MCF 10A (cell line): ENCODE measurements at places on chromosomes 7 and 10. TPM values are rescaled to one million over a fixed set of nuclear protein-coding genes. Genes with fewer than 3 reads are reported as not detected.

BTAF1 gene
- total RNA-seq, result 35.5 and 37.0 TPM in 2 replicates

GRCh38 chr10:121511943-121512342 is 86.3 kb downstream of the FGFR2 start:
- no peak for DNase-seq

DNA sequence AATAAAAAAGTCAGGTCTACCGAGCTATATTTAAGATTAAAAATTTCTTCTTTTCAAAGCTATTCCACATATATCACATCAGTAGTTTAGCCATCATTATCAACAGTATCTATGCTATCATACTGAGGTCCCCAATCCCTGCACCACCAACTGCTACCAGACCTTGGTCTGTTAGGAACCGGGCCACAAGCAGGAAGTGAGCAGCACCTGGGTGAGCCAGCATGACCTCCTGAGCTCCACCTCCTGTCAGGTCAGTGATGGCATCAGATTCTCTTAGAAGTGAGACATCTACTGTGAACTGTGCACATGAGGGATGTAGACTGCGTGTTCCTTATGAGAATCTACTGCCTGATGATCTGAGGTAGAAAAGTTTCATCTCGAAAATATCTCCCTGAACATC is 632.1 kb upstream of the KCND2 start:
- DNase-seq, result no peak

- no peak for DNase-seq
Observed at GRCh38 chr7:22849172-22849571, 26.5 kb upstream of the TOMM7 start.

DNA sequence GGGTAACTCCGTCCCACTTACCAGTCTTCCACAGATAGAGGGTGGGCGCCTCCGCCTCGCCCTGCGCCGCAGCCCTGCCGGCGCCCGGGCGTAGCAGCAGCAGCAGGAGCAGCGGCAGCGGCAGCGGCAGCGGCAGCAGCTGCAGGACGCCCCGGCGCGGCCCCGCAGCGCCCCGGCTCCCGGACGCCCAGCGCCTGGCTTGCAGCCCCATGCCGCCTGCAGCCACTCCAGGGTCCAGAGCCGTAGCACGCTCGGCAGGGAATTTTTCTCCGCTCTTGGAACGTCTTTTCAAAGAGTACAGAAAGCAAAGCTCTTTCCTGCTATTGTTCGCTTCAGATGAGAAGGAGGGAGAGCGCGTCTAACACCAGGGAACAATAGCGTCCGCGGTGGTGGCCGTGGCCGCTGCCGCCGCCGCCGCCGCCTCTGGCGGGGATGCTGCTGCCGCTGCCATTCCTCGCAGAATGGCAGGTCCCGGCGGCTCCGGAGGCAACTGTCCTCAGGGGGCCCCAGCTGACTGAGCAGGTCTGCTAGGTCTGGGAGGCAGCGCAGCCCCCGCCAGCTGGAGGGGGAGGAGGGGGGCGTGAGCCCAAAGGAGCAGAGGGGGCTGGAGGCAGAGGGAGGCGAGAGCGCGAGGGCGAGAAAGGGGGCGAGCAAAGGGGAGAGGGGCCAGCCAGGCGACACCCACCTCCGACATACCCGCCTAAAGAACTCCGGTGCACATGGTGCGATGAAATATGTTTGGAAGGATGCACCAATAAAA is at the start of gene THSD7A:
TSS of gene THSD7A (minus strand) at position 463 of the 760 bp plus-strand sequence. CDS start at position 211, 252 bp downstream.
- peak; percentile 18 for DNase-seq

HHEX gene
- total RNA-seq, result 0.19 and 0.54 TPM in 2 replicates

GRCh38 chr7:38681882-38682281 is 50.7 kb upstream of the AMPH start:
- no peak for DNase-seq

DNA sequence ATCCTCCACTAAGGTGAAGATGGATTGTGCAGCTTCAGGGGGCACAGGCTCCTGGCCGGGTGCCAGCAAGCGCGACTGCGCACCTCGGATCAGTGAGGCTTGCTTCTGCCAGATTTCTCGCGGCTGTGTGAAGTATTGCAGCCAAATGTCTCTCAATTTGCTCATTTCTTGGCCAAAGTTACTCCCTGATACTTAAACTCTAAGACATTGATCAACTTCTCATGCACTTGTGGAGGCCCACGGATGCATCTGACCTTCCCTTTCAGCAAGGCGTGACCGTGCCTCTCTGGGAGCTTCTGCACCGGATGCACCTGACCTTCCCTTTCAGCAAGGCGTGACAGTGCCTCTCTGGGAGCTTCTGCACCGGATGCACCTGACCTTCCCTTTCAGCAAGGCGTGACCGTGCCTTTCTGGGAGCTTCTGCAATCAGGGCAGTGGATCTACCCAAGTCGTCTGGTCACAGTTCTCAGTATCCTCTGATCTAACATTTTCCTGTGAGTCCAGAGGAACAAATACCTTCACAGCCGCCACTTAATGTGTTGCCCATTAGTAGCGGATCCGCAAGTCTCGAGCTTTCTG is 248.3 kb downstream of the ADARB2 start:
- no peak for DNase-seq

RBAK gene
- total RNA-seq, result 14.4 and 14.6 TPM in 2 replicates

- no peak for DNase-seq
Observed at GRCh38 chr10:112421731-112422130, 25.0 kb downstream of the ZDHHC6 start.

AGK gene
- total RNA-seq, result 35.4 and 41.4 TPM in 2 replicates

RAPGEF5 gene
- 1.9 TPM in 2 replicates for total RNA-seq

GRCh38 chr10:133528845-133529575 is 1.8 kb downstream of the CYP2E1 start:
- DNase-seq, result no peak

- no peak for DNase-seq
Observed at GRCh38 chr10:24469993-24470392, 253.7 kb downstream of the ARHGAP21 start.

HOXA3 gene
- 8.2 and 14.0 TPM in 2 replicates for total RNA-seq

DNA sequence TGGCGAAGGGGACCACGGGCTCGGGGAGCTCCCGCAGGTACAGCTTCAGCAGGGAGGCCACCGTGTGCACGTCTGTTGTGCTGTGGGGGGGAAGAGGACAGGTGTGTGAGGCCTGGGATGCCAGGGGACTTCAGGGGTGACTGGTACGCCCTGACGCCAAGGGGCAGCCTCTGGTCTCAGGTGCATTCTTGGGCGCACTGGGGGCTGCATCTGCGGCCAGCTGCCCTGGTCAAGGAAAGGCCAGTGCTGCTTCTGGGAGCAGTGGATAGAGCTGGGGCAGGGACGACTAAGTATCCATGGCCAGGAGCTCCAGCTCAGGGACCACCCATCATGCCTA is 148.5 kb downstream of the MAPK8 start:
- DNase-seq, result no peak

- DNase-seq, result peak; percentile 74
Observed at GRCh38 chr10:70461397-70462348, 16.9 kb upstream of the PALD1 start.

BAMBI gene
- 21.2 and 31.6 TPM in 2 replicates for total RNA-seq

IL2RA gene
- total RNA-seq, result not detected in 2 replicates

DNA sequence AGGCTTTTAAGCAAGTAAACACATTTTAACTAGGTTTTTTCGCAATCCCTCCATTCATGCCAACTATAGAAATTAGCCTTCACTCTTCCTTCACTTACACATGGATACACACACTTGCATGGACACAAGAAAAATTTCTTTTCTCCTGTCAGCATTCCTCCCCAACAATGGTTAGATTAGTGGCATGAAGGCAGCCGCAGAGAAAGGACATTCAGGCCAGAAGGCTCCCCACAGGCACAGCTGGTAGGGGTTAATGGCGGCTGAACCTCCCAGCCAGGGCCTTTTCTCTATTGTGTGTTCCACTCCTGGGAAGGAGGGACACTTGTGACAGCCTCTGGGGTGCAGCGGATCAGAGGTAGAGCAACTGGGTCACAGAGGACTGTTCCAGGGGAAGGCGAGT is 255.0 kb upstream of the SP8 start:
- no peak for DNase-seq

GRCh38 chr7:45225948-45226335 is 68.4 kb downstream of the RAMP3 start:
- DNase-seq, result no peak

GRCh38 chr7:66899552-66900280 is 21.3 kb upstream of the TMEM248 start:
- DNase-seq, result no peak

GRCh38 chr10:31866118-31866670 is 62.4 kb downstream of the ARHGAP12 start:
- peak; percentile 65 for DNase-seq

IL6 gene
- 13.8 and 22.0 TPM in 2 replicates for total RNA-seq

GRCh38 chr7:132417103-132417906 is 159.0 kb downstream of the PLXNA4 start:
- DNase-seq, result no peak

- peak; percentile 96 for DNase-seq
Observed at GRCh38 chr7:98354511-98355249, 46.2 kb downstream of the BAIAP2L1 start.

DNA sequence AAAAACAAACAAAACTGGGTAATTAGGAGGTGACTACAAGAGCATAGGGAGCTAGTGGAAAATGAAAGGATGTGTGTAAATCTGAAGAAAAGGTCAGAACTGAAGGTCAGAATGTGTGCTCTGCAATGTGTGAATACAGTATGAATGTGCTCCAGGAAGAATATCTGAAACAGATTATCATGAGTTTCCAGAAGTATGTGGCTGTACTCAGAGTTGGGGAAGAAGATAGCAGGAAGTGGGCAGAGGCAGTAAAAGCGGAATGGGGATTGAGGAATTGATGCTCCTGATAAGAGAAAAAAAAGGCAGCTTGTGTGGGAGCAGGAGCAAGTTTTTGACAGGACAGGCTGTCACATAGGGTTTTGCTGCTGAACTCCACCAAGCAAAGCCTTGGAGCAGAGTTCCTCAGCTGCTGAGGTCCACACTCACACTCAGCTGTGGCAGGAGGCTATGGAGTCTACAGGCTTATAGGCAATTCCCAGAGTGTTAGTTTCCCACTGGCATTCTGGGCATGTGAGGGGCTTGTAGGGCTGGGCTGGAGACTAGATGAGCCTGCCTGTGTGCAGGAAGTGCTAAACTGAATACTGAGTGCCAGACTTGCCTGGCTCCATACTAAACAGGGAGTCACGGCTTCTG is 22.9 kb downstream of the H2AZ2 start:
- no peak for DNase-seq

DNA sequence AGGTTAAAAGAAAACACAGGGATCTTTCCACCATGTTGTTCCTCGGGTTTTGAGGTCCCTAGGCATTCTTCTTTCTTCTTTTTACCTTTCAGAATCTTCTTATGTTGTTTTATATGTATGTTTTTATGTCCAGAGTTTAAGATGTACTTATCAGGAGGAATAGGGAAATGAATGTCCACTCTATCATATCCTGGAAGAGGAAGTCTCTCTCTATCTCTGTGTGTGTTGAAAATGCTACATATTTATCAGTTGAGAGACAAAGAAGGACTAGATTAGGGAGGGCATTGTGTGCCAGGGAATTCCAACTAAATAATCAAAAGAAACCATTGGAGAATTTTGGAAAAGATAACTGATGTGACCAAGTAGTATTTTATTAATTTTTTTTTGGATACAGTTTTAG is 200.5 kb upstream of the POT1 start:
- DNase-seq, result no peak
